Sigmoid colon (tissue), 7 donors: ENCODE measurements at places on chromosomes 2 and 18. TPM values are rescaled to one million over a fixed set of nuclear protein-coding genes. Genes with fewer than 3 reads are reported as not detected.
A peak's percentile ranks its signal among the peaks of the same experiment; 100 is the strongest.

Gene CCDC178
- 0.32 TPM for polyA plus RNA-seq

Gene RAMP1
- 13.2 TPM for polyA plus RNA-seq

Gene ICA1L
- polyA plus RNA-seq, result 0.46 TPM

Gene TLX2
- polyA plus RNA-seq, result not detected

Gene CIB4
- not detected for polyA plus RNA-seq

Gene KCNG3
- polyA plus RNA-seq, result 0.63 TPM

Gene TCF7L1
- 4.8 TPM for polyA plus RNA-seq

Gene CTNNA2
- not detected for polyA plus RNA-seq

Gene PTPN18
- polyA plus RNA-seq, result 113 TPM

Gene PLB1
- 1.2 TPM for polyA plus RNA-seq

Gene SFTPB
- polyA plus RNA-seq, result 0.57 TPM

Gene SAG
- polyA plus RNA-seq, result not detected

Gene MAL
- polyA plus RNA-seq, result 7.4 TPM

- DNase-seq, result no peak
Measured at GRCh38 chr2:74146929-74147726, 584 bp downstream of the BOLA3 start.

DNA sequence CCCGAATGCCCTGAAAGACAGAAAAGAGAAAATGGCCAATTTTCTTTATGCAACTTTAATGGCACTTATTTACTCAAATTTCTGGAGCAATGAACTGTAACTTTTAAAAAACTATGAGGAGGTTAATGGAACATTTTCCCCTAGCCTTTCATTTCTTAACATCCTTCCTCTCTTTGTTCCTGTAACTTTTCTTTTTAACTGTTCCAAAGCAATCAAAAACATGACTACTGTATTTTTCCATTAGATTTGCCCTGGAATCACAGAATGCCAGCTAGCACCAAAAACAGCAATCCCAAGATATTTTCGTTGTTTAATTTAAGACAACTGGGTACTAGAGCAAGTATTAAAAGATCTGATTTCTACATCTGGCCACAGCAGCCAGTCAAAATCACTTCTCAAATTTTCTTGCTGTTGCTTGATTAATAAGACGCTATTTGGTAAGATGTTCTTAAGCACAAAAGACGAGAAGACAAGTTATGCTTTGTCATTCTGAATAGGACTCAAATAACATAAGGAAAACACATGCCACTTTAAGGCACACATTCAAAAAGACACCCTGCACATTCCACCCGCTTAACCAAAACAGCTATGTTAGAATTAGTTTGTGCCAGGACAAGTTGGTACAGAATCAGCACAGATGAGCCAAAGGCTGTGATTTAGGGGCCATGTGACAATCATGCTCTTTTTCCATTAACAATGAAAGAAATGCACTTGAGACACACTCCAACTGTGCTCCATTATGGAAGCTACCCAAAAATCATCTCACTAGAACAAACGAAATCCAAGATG, 3.6 kb downstream of the STARD7 start:
- DNase-seq, result no peak

- DNase-seq, result no peak
Measured at GRCh38 chr2:128666596-128666995, 347.9 kb upstream of the HS6ST1 start.

DNA sequence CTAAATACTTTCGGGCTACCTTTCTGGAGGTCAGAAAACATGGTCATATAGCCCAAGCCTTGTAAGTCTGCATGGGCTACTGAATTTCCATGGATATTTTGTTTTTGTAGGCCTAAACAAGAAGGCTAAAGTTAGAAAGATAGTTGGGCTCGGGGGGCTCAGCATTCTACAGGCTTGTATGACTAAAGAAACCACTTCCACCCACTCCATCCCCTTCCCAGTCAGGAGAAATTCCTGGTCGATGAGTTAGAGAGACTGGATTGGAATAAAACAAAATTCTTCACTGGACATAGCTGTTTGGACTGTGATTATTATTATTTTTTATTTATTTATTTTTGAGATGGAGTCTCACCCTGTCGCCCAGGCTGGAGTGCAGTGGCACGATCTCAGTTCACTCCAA, 539.4 kb upstream of the TNP1 start:
- no peak for DNase-seq

DNA sequence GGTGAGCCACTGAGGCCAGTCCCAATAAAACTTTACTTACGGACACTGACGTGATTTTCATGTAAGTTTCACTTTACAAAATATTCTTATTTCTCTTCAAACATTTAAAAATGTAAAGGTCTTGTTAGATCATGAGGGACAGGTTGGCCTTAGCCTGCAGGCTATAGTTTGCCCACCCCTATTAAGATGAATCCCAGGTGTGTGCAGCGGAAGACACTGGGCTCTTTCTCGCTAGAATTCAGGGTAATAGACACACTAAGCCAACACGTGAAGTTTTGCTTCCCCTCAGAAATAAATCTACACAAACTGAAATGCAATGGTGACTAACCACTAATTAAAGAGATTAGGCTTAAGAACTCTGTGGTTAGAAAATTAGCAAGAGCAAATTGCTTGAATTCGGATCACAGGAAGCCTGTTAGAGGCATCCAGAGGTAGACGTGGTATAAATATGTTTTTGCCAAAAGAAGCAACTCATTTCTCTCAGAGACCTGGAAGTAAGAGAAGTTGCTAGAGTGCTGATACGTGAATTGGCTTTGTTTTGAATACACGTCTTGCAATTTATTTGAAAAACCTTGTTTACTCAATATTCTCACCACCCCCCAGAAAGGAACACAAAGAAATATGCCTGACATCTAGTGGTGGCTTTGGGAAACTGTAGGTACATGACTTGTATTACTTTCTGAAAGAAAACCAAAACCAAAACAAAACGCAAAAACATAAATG, 151.6 kb downstream of the DTNB start:
- DNase-seq, result no peak

DNA sequence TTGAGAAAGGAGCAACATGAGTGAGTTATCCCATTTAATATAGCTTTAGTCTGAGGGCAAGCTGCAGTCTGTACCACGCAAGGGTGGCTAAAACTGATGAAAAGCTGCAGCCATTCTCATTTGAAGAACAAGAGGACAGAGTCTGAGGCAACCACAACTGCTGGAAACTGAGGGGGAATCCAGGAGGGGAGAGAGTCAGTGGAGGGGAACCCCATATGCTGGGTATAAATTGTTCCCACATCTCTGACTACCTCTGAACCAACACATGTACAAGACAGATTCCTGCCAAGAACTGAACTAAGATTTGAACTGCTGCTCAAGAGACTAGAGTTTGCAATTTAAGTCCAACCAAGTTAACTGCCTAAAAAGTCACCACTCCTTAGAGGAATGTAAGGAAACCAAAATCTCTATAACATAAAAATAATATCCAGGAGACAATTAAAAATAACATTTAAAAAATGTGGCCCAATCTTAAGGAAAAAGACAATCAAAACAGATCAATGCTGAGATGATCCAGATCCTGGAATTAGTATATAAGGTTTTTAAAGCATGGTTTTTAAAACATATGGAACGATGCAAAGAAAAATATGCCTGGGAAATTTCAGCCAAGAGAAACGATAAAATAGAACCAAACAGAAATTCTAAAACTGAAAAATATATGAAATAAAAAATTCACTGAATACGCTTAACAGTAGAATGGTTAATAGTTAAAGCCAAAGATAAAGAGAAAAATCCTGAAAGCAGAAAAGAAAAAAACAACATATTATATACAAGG, 11.2 kb downstream of the CWC22 start:
- DNase-seq, result no peak

DNA sequence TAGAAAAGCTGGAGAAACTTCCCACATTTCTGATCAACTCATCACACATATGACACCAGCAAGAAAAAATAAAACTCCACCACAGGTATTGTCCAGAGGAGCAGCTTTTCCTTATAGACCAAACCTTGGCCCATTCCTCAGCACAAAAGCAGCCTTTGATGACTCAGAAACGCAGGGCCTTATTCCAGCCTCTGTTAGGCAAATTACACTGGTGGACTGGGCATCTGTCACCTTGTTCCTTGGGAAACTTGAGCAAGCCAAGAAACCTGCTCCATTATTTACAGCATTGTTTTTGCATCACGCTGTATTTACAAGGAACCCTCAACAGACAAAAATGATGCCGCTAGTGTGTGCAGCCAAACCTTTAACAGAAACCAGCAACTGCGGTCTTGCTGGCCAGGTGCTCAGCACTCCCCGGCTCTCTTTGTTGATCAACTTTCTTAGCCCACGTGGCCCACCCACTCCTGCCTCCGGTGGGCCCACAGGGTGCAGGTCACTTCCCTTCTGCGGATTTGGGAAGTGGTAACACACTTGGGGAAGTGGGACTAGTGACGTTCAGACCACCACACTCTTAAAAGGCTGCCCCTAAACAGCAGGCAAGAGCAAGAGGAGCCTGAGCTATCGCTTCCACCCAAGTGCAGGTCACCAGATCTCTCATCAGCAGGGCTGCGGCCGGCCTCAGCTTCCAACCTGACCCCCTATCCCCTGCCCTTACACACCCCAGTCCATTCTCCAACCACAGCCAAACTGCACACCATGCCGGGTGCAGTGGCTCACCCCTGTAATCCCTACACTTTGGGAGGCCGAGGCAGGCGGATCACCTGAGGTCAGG, 1.5 kb downstream of the AP1S3 start:
- DNase-seq, result no peak

- no peak for DNase-seq
Measured at GRCh38 chr2:148948868-148949267, 73.8 kb downstream of the KIF5C start.

GRCh38 chr2:166417669-166418068, 41.9 kb upstream of the SCN9A start:
- no peak for DNase-seq

- no peak for DNase-seq
Measured at GRCh38 chr2:45806563-45807358, 155.3 kb downstream of the PRKCE start.

DNA sequence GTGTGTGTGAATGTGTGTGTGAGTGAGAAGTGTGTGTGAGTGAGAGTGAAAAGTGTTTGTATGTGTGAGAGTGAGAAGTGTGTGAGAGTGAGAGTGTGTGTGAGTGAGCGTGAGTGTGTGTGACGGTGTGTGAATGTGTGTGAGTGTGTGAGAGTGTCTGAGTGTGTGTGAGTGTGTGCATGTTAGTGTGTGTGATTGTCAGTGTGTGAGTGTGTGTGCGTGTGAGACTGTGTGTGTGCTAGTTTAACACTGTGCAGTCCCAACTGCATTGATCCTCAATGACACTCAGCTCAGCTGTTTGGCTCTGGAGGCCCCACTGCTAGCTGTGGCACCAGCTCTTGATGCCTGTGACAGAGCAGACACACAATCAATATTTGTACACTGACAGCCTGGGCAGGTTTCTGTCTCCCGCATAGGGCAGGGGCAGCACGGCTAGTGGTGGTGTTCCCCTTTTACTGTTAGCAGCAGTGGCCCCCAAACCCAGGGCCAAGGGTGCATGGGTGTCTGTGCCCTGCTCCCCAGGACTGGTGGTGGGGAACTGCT, 135.0 kb downstream of the INHBB start:
- peak; percentile 60 for DNase-seq

DNA sequence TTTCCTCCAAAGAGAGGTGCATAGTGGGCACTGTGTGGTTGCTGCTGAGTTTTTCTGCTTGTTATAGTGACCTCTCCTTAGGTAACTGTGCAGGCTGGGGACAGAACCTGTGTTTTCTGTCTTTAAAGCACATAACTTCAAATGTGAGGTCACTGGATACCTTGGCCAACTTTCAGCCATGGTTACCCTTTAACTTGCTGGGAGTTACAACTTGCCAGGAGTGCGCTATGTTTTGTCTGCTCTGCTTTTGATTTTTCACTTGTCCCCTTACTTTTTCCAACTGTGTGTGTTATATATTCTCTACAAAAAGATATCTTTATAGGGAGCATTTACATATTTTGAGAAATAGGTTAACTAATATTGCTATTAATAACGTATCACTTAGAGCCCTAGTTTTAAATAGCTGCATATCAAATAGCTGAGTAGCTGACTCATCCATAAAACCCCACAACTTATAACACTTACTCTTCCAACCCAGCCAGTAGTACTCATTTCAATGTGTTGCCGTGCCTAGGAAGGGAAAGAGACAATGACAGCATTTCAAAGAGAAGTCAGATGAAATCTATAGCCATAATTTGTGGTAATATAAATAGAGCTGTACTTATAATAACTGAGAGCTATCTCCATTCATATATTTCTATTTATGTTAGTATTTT, 51.6 kb downstream of the DPP4 start:
- DNase-seq, result no peak

- no peak for DNase-seq
Measured at GRCh38 chr18:48265328-48265727, 143.9 kb downstream of the ZBTB7C start.

DNA sequence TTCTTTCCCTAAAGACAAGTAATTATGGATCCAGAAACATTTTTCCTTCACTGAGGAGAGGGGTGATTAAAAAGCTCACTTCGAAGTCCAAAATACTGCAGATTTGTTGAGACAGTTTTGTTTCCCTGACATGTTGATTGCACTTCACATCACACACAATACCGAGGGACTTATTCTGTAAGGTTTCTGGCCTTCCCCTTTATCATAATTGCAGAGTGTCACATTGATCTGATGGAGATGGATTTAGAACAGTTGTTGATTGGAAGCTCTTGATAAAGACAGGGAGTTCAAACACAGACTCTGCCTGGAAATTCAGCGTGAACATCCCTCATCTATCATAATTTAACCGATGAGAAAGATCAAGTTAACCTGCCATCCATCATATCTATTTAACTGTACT, 163.6 kb downstream of the PTPRM start:
- DNase-seq, result no peak

- no peak for DNase-seq
Measured at GRCh38 chr18:8003878-8004675, 437.0 kb downstream of the PTPRM start.

- DNase-seq, result no peak
Measured at GRCh38 chr2:189519631-189520387, 60.8 kb downstream of the SLC40A1 start.

DNA sequence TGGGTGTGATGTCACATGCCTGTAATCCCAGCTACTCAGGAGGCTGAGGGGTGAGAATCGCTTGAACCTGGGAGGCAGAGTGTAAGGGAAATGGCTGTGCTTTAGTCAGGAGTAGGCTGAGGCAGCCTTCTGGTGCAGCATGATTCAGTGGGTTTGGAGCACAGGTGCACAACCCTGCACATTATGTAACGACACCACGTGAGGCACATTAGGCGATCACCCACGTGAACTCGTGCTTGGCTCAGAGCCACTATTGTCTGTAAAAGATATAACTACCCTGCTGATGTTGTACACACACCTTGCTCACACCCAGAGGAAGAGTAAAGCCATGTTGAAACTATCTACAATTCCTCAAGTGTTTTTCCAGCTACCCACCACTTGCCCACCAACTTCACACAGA, 54.8 kb upstream of the ZC3H15 start:
- no peak for DNase-seq

DNA sequence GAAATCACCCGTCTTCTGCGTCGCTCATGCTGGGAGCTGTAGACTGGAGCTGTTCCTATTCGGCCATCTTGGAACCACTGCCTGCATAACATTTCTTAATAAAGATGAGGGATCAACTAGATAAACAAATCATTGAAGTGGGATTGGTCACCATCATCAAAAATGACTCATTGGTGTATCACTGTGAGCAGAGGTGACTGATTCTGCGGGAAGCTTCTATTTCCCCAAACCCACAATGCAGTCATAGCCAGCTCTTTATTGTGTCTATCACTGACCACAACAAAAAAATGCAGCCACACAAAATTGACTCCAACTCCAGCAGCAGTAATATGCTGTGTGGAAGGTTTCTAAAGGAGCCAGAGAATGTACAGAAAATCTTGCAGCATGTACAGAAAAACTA, 630.7 kb upstream of the HS6ST1 start:
- no peak for DNase-seq

GRCh38 chr18:46916551-46917107, 678 bp downstream of the PIAS2 start:
- no peak for DNase-seq

- no peak for DNase-seq
Measured at GRCh38 chr2:118492335-118492734, 355.1 kb downstream of the EN1 start.
